NCI-H2227 treated with DMSO at 0.1 percent for 48 hours (cell line): ENCODE measurements at places on chromosomes 1 and 21.
A peak's percentile ranks its signal among the peaks of the same experiment; 100 is the strongest.

DNA sequence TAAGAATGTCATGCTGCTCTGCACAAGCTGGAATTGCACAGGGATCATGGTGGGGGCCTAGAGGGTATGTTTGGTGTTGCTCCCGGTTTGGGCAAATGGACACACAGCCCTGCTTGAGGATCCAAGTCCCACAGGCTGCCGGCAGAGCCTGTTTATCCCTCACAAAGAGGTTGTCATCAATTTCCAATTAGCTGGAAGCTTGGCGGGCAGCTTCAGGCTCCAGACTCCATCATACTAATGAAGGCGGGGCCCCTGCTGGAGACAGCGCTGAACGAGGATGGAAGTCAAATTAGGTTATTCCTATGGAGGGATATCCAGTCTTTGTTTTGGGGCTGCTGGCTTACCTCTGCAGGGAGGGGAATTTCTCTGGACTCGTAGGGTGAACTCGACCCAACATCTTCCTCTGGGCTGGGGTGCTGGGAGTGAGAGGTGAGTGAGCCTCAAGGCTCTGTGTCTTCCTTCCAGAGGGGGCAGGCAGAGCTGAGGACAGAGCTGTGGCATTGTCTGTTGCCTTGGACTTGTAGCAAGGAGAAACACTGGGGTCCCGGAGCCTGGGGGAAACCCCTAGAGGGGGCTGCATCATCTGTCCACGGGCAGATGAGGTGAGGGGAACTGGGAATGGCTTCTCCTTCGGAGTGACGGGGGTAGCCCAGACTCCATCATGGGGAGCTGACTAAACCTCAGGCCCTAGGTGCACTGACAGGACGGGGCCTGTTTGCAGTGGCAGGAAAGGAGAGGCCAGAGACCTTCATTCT is 24.9 kb upstream of the PARP1 start:
- DNase-seq: no peak

GRCh38 chr21:30478004-30478403 is 2.2 kb downstream of the KRTAP19-1 start:
- DNase-seq: no peak

DNA sequence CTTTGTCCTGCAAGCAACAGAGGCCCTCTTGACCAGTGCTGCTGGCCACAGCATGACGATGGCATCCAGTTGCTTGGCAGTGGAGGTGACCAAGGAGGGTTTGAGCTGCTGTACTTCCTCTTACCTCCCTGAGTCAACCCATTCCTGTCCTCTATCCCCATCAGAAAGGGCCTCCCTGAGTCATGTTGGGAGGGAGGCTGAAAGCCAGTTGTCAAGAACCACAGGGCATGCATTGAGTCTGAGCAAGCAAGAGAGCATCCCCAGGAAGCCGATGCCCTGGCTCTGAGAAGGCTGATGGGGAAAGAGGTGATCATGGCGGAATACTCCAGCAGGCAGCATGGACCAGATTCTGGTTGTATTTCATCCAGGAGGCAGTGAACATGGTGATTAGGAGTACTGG is 69.6 kb downstream of the LACTBL1 start:
- no peak for DNase-seq

DNA sequence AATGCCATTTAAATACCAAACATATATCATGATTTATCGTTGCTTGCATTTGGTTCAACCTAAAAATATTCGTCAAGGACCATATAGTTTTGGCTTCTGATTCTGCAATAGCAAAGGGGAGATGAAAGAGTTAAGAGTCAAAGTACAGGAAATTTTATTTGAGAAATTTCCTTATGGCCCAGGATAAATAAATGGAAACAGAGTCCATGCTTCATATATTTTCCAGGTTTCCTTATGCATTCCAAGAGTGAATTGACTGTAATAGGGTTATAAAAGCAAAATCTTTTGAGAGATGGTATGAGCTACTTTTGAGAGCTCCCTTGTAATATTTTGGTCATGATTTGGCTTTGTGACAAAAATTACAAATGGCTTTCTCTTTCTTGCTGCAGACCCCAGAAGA is 140.1 kb downstream of the HMCN1 start:
- DNase-seq: no peak

DNA sequence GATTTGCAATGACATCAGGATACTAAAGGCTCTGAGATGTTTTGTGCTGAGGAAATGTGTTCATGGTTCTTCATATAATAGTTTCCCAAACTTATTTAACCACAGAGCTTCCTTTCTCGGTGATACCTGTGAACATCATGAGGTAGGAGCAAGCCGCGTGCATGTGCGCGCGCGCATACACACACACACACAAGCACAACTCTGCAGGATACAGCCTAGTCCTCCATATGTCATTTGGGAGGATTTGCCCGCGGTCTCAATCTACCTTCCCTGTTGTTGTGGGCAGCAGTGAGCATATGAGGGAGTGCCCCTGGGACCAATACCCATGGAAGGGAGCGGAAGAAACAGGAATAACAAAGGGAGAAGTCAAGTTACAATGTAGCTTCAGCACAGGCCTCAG is 12.2 kb upstream of the TTC4 start:
- DNase-seq: no peak

- no peak for DNase-seq
Observed at GRCh38 chr1:115782571-115783281, 14.2 kb upstream of the CASQ2 start.

GRCh38 chr1:15309687-15310086 is 62.7 kb downstream of the FHAD1 start:
- DNase-seq: no peak

- DNase-seq: peak; percentile 12
Observed at GRCh38 chr1:182595641-182596240, 6.7 kb upstream of the RNASEL start.

DNA sequence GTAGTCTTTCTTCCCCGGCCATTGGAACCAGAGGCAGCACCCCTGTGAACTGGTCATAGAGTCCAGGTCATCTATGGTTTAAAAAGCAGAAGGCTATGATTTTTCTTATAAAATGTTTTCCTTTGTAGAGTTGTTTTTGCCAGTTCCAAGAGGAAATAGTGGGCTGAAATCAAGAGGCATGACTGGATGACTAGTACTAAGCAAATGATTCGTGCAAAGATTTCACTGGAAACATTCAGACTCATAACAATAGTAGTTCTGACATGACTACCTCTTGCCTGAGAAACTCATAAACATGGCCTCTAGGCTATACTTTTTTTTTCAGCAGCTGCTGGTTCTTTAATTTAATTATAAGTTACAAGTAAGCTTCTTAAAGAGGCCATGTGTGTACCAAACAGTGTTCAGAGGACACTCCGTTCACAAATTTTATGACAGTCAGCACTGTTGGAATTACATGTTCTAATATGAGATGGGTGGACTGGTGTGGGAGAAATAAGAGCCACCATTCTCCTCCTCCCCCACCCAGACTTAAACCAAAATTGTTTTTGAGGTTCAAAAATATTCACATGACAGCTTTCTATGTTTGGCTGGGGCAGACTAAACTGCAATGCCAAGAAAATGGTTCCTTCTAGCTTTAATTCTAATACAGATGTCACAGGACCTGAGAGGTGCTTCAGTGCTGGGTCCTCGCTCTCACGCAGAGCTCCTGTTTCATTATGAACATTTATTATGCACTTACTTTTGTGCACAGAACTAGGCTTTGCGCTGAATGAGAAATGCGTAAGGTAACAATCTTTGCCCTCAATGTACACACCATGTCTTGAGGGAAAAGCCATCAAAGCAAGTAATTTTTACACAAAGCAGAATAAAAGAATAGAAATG is 147.5 kb downstream of the ZC3H11B start:
- no peak for DNase-seq

- DNase-seq: no peak
Observed at GRCh38 chr1:1068517-1069055, 5.5 kb downstream of the RNF223 start.

DNA sequence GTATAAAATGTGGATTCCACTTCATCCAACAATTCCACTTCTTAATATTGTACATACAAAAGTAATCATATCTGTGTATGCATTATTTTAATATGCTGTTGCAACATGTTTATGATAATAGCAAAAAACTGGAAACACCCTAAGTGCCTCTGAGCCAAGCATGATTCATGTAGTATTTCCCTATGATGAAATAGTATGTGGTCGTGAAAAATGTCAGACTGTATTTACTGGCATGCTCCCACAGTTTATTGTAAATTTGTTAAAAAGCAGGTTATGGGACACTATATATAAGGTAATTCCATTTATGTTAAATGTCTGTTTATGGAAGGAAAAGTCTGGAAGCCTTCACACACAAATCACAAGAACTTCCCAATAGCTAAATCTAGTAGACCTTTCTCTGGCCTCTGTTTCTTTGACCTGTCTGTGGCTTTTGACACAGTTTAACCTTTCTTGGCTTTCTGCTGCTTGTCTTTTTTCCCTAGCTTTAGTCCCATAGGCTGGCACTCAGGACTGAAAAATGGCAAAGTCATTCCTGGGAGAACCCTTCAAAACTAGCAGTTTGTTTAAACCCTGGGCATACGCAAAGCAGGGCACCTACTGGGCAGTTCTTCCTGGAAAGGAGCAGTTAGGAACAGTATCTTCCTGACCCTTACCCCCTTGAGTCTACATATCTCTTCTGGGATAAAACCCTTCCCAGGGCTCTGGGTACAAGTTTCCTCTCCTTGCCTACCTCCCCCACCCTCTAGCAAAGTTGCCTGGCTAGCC is 65.4 kb upstream of the ARTN start:
- DNase-seq: no peak

DNA sequence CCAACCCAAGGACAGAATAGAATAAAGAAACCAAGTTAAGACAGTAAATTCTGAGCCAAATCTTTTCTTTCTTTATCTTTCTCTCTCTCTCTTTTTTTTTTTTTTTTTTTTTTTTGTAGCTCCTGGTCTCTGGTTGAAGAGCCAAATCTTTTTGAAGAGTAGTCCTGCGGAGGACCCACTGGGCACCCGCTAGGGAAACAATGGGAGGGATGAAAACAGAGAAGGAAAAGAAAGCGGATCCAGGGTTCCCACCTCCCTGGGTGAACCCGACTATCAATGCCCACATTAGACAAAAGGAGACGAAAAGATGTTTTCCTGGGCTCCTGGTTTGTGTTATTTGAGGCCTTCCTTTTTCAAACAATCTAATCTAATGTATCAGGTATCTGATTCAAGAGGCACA is 49.8 kb upstream of the FBXO28 start:
- no peak for DNase-seq

GRCh38 chr1:168672278-168672677 is 56.7 kb downstream of the DPT start:
- no peak for DNase-seq

- DNase-seq: peak; percentile 34
Observed at GRCh38 chr1:52631759-52632331, 1.1 kb upstream of the SHISAL2A start.

DNA sequence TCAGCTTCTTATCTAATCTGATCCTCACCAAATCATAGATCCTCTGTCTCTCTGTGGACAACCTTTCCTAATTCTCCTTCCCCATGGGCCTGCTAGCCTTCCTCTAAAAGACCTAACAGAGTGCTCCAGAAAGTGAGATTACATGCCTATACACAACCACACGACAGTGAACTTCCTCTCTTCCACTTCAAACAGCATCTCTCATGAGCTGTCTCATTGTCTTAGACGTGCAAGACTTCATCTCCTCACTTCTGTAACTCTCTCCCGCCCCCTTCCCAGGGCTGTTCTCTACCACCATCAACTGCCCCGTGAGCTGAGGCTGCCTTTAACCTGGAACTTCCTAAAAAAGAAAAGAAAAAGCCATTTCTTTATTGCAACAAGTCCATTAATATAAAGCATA is 14.1 kb upstream of the A3GALT2 start:
- DNase-seq: no peak

GRCh38 chr1:151476083-151476482 is 16.8 kb upstream of the POGZ start:
- DNase-seq: no peak

- no peak for DNase-seq
Observed at GRCh38 chr21:16302851-16303282, 573.1 kb downstream of the USP25 start.

- no peak for DNase-seq
Observed at GRCh38 chr1:233016798-233017197, 66.4 kb downstream of the NTPCR start.

DNA sequence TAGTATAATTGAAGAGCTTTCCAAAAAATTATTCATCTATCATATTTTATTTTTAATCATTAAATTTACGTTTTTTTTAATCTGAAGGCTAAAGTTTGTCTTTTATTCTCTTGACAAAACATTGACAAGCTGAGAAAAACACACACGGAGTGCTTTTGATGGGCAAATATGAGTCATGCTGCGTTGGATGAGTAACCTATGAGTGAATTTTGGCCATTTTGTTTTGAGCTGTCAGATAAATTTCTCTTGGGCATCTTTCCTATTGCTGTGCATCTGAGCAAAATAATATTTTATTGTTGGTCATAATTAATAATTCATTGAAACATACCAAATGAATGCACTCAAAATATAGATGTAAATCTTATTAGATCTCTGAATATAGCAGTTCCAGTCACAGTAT is 1144.1 kb upstream of the ADGRL2 start:
- DNase-seq: no peak

GRCh38 chr1:76542359-76542758 is 324.9 kb upstream of the ST6GALNAC5 start:
- DNase-seq: no peak

- no peak for DNase-seq
Observed at GRCh38 chr1:147486876-147487656, 54.2 kb upstream of the BCL9 start.

GRCh38 chr1:9371391-9371935 is 78.8 kb downstream of the SPSB1 start:
- no peak for DNase-seq

DNA sequence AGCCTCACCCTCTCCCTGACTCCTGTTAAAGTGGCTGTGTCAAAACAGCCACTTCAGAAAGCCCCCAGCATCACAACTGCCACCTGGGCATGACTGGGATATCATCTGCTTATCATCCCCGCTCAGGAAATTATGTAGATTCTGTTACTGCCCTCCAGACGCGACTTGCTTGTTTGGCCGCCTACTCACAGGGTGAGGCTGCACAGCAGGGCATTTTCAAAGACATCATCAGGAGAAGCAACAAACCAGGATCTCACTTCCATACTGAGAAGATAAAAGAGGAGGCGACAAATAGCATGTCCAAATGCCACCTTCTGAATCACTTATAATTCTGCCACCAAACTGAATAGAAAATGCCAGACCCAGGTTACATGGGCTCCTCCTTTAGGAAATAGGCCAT is 94.8 kb downstream of the MIS18A start:
- DNase-seq: no peak

- peak; percentile 74 for DNase-seq
Observed at GRCh38 chr1:179369751-179370341, 4.1 kb downstream of the AXDND1 start.

DNA sequence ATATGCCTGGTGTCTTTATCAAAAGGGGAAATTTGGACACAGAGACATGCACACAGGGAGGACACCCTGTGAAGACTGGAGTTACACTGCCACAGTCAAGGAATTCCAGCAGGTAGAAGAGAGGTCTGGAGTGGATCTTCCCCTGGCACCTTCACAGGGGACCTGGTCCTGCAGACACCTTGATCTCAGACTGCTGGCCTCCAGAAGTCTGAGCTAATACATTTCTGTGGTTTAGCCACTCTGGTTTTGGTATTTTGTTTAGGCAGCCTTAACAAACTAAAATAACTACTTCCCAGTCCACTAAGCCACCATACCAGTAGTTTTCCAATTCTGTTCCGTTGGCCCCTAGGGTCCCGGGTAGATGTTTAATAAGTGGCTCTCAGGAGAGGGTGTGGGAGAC is 164.7 kb downstream of the SETD4 start:
- no peak for DNase-seq

- DNase-seq: no peak
Observed at GRCh38 chr1:173506437-173506836, 29.3 kb downstream of the PRDX6 start.

GRCh38 chr1:110928191-110928590 is 35.5 kb downstream of the LRIF1 start:
- no peak for DNase-seq
